ENCODE measurements at places on chromosomes 16 and 17.

DNA sequence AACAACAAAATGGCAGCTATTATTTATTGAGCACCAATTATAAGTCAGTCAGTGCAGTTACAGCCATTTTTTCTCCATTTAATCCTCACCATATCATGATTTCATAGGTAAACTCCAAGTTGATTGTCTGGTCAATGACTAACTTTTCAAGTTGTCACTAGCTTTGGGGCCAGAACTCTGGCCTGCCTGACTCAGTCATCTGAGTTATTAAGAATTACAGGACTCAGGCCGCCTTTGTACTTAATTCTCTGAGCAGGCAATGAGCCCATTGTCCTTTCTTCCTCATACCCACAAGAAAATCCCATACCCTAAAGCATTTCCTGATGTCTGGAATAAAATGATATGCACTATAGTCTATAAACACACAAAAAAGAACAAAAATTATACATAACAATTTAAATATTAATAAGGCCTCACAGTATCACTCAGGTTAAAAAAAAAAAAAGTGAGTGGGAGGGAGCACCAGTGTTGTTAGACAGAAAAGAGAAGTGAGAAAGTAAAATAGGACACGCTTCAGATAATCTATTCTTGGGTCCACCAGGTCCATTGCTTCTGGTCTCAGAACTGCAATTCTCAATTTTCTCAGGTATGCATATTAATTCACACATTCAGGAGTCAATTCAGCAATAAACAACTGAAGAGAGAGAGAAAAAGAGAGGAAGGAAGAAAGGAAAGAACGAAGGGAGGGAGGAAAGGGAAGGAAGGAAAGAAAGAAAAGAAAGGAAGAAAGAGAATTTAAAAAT, 70.2 kb downstream of the SPAG9 start:
- DNase-seq, result no peak

DNA sequence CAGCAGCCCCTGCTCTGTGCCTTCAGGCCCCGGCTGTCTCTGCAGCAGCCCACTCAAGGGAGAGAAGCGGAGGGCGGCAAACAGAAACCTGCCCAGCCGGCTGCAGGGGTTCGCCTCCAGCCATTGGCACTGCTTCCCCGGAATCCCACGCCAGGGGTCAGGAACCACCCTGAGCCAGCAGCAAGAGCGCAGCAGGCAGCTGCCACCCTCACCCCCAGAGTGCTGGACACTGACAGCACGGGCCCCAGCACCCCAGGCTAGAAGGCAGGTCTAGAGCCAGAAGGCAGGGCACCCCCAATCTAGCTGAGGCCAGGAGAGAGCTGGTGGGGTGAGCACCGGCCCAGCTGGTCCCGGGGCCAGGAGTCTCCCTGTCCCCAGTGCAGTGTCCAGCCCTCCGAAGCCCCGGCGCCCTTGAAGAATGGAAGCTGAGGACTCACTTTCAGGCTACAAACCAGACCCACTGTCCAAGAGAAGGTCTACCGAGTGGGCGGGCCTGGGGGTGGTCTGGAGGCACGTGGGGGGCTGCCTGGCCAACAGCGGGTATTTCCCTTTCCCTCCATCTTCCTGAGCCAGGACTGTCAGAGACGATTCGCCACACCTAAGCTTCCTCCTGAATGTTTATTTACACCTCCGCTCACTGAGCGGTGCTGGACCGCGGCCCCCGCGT, 8.4 kb downstream of the UBALD2 start:
- DNase-seq, result no peak

DNA sequence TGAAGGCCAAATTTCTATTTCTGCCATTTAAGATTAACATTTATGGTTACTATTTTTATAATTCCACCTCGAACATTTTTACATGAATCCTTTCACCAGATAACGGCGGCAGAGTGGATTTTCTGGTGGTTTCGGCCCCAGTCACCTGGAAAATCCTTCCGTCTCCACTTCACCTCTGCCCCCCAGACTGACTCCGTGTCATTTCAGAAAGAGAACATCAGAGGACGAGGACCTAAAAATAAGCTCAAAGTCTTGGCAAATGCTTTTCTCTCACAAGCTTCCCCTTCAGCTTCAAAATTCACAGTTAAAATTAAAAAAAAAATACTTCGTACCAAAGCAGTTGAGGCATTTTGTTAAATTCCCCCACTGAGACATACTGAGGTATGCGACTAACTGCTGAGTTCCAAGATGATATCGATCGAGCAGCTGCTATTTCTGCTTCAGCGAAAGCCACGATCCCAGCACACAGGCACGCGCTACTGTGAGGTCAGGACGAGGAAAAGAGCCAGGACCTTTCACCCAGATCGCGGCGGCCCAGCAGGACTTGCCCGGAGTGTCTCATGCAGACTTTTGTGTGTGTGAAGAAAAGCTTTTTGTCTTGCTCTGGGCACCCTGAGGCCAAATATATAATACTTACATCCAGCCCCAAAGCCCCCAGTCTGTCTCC, 36.8 kb downstream of the ASPA start:
- no peak for DNase-seq

- DNase-seq, result no peak
Measured at GRCh38 chr17:65020284-65020683, 36.3 kb downstream of the GNA13 start.

- DNase-seq, result no peak
Measured at GRCh38 chr16:898761-899682, 71.8 kb downstream of the LMF1 start.

DNA sequence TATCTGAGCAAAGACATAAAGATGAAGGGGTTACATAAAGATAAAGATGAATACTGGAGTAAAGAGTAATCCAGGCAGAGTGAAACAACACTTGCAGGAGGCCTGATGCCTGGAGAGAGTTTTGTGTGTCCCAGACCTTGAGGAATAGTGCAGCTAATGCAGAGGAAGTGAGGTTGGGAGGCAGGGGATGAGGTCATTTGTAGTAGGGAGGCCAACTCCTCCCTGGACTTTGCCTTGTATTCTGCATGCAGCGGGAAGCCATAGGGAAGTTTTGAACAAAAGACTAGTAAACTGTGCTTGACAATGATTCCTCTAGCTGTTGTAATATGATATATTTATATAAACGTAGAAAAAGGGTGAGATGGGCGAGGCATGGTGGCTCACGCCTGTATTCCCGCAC, 356.6 kb downstream of the KCNJ2 start:
- no peak for DNase-seq

GRCh38 chr17:18981335-18981641, 23.3 kb downstream of the FAM83G start:
- no peak for DNase-seq

DNA sequence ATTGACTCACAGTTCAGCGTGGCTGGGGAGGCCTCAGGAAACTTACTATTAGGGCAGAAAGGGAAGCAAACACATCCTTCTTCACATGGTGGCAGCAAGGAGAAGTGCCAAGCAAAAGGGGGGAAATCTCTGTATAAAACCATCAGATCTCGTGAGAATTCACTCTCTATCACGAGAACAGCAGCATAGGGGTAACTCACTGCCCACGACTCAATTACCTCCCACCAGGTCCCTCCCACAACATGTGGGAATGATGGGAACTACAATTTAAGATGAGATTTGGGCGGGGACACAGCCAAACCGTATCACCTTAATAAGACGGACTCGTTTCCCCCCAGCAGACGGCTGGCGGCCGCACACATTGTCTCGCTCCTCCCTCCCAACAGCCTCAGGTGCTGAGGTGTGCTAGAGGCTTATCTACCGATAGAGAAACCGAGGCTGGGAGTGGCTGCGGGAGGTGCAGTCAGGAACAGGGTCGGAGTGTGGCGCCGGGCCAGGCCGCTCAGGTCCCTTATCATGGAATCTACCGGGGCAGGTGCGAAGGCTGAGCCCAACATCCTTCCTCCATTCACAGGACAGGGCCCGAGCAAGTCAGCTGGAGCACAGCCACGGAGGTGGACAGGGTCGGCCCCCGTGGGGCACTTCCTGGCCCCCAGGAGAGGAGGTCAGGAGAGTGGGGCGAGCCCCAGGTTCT, 4.9 kb upstream of the ZG16B start:
- no peak for DNase-seq

DNA sequence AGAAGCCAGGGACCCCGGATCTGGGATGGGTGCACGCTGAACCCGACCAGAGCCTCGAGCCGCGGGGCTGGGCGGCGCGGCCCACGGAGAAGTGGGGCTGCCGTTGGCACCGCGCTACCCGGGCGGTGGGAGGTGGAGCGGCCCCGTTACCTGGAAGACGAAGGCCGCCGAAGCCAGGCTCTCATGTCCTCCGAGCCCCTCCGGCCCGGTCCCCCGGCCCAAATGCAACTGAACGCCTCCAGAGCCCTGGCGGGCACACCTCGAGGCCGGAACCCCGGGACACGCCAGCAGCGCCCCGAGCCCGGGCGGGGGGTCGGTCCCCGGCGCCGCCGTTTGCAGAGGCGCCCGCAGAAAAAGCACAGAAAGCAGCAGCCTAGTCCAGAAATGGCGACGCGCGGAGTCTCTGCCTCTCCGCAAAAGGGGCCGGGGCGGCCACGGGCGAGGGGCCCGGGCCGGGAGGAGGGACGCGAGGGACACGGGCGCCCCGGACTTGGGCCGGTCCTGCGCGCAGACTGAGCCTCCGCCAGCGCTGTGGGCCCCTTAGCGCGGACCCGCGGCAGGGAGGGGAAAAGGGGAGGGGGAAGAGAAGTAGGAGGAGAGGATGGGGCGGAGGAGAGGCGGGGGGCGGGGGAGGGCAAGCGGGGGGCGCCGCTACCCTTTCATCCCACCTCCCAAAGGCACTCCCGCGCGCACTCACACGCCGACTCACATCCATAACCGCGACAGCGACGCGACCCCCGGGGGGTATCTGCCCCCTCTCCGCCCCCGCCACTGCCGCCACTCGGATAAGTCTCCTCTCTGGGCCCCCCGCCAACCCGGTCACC, 1.4 kb downstream of the AXIN2 start:
- DNase-seq, result peak; percentile 11

DNA sequence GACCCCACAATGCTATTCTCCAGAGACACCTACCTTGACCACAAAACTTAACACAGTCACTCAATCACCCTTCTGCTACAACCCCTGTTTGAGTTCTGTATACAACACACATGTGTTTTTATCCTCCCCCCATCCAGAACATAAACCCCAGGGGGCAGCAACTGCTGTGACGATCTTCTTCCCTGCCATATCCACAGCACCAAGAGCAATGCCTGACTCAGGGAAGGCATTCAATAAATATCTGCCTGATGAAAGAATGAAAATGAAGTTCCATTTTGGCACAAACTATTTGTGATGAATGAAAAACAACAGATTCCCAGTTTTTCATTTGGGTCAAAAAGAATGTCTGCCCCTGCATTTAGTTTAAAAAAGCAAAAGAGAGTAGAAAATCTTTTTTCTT, 27.0 kb downstream of the ASIC2 start:
- no peak for DNase-seq

DNA sequence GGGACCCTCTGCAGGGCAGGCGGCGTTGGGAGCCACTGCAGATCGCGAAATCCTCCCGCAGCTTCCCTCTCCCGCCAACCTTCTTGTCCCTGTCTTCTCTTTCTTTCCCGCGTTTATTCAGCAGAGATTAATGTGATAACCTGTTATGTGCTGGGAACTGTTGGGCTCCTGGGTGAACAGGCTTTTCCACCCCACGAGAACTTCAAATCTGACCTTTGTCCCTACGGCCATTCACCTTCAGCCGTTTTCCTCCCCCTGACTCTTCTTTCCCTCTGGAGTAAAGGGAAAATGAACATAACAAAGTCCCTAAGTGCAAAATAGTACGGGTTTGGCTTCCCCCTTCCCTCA, 15.2 kb upstream of the KPNA2 start:
- DNase-seq, result no peak

- no peak for DNase-seq
Measured at GRCh38 chr16:55678161-55678821, 22.5 kb downstream of the SLC6A2 start.

- no peak for DNase-seq
Measured at GRCh38 chr17:75008373-75008772, 4.1 kb upstream of the MRPL58 start.

GRCh38 chr17:17346428-17347233, 43.5 kb downstream of the NT5M start:
- DNase-seq, result no peak

DNA sequence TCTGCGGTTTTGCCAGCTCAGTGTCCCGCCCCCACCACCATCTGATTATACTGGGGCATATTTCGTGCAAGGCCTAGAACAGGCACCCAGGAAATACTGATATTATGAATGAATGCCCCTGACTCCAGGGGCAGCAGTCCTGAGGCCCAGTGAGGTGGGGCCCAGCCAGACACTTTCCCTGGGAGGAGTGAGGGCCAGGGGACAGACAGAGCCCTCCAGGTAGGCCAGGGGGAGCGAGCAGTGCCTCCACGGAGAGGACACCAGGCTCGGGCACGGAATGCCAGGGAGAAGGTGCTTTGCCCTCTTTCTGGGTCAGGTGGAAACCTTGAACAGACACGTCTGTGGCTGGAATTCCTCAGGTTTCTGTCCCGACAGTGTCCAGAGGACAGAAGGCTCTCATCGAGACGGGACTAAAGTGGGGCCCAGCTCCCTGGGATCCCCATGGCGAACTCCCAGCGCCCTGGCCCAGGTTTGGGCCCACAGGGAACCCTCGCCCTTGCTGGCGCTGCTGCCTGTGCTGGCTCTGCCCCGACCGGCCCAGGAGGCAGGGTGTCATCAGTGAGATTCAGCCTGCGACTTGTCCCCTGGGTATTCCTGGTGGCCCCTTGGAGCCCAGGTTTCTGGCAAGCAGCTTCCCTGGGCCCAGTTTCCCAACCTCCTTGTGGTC, 4.3 kb downstream of the KATNB1 start:
- no peak for DNase-seq

- no peak for DNase-seq
Measured at GRCh38 chr17:79615446-79615845, 4.6 kb upstream of the RBFOX3 start.

DNA sequence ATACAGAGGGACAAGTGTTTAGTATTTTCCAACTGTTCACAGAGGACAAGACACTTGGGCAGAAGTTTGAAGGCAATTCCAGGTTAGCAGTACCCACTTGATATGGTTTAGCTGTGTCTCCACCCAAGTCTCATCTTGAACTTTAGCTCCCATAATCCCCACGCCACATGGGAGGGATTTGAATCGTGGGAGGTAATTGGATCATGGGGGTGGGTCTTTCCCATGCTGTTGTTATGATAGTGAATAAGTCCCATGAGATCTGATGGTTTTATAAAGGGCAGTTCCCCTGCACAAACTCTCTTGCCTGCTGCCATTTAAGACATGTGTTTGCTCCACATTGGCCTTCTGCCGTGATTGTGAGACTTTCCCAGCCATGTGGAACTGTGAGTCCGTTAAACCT, 668.9 kb downstream of the MAF start:
- no peak for DNase-seq

DNA sequence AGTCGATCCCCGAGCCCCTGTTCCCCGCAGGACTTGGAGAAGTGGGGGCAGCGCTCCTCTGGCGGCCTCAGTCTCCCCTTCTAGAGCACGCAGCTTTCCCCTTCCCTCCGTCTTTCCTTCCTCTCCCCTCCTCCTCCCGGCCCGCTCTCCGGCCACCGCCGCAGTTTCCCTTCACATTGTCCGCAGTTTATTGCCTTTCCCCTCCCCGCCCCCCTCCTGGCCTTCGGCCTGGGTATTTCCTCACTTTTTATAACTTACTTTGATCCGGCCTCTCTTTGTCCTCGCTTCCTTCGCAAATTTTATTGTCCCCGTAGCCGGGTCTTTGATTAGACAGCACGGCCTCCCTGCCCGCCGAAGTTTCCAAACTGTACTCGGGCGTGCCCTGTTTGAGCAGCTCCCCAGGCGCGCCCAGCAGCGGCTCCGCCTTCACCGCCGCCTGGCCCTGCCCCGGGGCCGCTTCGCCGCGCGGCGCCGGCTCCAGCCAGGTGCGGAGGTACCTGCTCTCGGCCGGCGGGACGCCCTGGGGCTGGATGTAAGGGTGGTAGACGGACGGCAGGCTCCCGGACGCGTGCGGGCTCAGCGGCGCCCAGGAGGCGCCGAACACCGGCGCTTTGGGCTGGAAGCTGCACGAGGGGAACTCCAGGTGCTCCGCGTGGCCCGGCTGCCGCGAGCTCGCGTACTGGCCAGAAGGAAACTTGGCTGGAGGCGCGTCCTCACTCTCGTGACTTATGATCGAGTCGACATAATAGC, 488 bp downstream of the HOXB9 start:
- DNase-seq, result no peak
